H54 (cell line): ENCODE measurements at places on chromosomes 6 and 20.

GRCh38 chr6:162443101-162443500, 284.5 kb downstream of the PRKN start:
- DNase-seq = no peak

- no peak for DNase-seq
Measured at GRCh38 chr6:89794324-89794723, 25.3 kb downstream of the MDN1 start.

DNA sequence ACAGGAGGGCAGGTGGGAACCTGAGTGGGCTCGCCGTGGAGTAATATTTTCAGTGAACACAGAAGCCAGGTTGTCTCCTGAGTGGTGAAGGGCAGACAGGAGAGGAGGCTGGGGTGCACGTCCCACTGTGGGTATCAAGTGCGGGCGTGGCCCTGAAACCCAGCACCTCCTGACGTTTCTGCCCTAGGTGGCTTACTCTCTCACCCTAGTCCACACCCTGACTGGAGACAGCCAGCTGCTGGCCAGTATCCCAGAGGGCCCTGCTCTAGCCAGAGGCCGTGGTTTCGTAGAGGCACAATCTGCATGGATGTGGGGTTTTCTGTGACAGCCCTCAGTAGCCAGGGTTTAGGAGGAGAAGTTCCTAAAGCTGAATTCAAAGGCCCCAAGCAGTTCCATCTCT, 86.7 kb downstream of the TRERF1 start:
- no peak for DNase-seq

- no peak for DNase-seq
Measured at GRCh38 chr20:62822788-62823651, 6.2 kb downstream of the COL9A3 start.

DNA sequence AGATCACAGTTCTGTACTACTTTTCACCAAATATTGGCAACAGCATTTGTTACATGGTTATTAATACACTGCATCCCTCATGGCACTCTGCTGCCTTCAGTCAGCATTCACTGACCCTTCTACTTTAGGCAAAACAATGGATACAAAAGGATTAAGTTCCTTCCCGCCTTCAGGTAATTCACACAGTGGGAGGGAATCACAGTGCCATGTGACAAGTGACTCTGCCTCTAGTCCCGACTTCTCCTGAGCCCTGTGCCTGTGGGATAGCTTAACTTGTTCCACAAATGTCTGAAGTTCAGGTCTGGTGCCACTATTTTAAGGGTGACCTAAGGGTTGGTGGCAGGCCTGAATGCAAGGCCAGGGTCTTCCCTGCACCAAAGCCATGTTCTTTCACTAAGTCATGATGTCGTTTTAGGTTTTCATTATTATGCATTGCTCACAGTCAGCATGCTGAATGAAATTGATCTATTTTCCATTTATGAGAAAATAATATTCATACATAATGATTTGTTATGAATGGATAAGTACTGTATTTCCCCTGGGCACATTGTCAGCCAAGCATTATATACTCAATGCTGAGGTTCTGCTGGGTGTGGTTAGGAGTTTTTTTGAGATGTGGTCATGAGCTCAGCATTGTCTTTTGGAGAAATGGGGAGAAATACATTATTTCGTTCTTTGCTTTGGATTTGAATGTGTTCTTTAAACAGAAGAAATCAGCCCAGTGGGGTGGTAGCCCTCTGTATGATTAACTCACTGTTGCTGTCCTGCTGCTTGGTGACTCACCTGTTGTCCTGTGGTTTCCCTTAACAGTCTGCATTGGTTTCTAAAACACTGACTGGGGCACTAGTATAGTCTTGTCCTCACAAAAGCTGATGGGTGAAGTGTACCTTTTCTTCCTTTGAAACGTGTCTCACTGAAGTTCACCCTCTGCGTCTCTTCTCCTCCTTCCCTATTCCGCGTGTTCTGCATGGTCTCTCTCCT, 66.4 kb downstream of the AFDN start:
- peak; percentile 26 for DNase-seq

DNA sequence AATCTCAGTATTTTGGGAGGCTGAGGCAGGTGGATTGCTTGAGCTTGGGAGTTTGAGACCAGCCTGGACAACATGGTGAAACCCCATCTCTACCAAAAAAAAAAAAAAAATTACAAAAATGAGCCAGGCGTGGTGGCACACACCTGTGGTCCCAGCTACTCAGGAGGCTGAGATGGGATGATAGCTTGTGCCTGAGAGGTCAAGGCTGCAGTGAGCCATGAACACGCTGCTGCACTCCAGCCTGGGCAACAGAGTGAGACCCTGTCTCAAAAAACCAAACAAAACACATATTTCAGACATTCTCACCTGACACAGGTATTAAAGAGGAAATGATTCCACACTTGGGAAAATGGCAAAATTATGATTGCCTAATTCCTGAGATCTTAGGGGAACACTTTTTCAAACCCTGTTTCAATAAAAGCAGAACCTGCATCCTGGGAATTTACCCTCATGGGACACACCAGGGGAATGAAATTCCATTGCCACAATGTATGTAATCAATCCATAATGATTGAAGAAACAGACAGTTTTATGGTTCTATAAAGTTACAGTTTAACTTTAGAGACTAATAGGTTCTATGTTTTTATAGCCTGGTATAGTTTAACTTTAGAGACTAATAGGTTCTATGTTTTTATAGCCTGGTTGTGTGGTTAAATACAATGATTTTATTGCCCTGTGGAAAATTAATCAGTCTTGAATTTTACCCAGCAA, 29.6 kb upstream of the DNAAF9 start:
- DNase-seq = no peak

- no peak for DNase-seq
Measured at GRCh38 chr6:38459291-38459690, 180.4 kb downstream of the BTBD9 start.

DNA sequence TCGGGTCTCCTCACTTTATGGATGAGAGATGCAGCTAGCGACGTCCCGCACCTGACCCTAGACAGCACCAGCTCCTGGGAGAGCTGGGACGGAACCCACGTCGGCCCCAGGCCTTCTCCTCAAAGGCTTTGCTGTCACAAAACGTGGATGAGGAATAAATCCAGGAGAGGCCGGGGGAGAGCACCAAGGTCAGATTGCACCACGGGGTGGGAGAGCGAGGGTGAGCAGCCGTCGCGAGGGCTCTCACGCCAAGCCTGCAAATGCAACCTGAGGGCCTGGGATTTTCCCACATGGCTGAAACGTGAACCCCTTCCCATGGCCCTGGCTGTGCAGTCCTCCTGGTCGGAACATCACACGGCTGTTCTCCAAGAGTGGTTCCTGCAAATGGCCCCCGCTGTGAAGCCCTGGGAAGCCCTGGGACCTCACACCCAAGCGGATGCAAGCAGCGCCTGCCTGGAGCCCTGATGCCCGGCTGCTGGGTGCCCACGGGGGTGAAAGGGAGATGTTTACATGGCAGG, 45.3 kb downstream of the DLL1 start:
- DNase-seq = no peak

DNA sequence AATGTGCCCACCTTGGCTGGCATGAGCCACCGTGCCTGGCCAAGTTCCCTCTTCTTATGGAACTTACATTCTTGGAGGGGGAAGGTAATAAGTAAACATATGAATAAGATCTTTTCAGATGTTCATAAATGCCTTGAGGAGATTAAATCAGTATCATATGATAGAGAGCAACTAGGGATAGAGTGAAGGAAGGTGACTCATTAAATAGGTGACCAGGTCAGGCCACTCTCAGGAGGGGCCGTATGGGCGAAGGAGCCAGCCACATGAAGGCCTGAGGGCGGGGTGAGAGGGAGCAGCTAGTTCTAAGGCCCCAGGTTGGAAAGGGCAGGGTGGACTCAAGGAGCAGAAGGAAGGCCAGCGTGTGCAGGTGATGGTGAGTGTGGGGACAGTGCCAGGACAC, 91.1 kb downstream of the UST start:
- DNase-seq = peak; percentile 15

GRCh38 chr6:42112351-42112750, 30.1 kb downstream of the C6orf132 start:
- no peak for DNase-seq
